ENCODE measurements at places on chromosomes 5 and 9.

DNA sequence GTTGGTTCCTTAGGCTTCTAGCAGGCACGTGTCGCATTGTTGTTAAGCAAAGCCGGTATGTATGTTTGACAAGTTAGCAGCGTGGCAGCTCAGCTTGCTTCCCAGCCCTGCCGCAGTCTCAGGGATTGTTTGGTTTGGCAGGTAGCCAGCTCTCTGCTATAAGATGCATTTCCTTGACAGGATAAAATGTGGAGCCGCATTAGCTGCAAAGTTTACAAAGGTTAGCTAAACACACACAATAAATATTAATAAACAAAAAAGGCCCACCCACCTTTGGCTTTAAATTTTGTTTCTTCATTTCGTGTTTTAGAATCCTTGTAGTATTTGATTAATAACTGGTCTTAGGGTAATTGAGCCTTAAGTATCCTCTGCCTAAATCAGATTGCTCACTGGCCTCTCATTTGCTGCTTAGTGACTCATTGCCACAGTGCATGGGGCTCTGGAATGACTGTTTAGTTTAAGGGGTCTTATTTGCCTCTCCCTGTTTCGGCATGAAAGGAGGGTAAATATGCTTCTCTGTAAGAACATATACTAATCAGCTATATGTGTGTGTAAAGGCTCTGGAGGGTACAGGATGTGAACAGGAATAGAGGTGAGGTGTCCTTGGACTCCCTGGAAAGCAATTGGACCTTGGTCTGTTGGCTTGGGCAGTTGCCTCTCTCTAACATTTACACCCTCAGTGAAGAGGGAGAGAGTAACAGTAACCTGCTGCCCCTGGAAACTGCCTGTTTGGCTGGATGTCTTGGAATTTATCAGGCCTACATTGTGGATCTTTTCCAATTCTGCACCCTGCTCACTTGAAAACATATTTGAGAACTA lies 122.0 kb downstream of the GDNF start:
- peak; percentile 89 for DNase-seq

DNA sequence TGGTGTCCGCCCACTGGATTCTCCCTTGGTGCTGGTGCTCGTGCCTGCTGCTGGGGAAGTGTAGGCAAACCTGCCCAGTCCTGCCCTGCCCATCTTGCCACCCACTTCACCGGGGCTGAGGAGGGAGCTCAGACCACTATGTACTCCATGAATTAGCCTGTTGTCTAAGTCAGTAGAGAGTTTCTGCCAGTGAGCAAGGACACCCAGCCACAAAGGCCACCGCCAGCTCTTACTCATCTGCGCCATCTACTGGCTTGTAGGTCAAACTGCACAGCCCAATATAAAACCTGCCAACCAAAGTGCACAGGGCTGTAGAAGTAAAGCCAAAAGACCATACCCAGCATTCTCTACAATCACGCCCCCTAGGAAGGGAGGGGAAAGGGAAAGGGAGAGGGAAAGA lies 102.3 kb downstream of the GLIS3 start:
- DNase-seq, result no peak

GRCh38 chr5:104213216-104213615 lies 650.6 kb upstream of the NUDT12 start:
- no peak for DNase-seq

- DNase-seq, result no peak
These were observed 6.8 kb upstream of the FXN start for GRCh38 chr9:69028754-69029153.

GRCh38 chr9:107177857-107178256 lies 105.2 kb upstream of the RAD23B start:
- DNase-seq, result no peak

DNA sequence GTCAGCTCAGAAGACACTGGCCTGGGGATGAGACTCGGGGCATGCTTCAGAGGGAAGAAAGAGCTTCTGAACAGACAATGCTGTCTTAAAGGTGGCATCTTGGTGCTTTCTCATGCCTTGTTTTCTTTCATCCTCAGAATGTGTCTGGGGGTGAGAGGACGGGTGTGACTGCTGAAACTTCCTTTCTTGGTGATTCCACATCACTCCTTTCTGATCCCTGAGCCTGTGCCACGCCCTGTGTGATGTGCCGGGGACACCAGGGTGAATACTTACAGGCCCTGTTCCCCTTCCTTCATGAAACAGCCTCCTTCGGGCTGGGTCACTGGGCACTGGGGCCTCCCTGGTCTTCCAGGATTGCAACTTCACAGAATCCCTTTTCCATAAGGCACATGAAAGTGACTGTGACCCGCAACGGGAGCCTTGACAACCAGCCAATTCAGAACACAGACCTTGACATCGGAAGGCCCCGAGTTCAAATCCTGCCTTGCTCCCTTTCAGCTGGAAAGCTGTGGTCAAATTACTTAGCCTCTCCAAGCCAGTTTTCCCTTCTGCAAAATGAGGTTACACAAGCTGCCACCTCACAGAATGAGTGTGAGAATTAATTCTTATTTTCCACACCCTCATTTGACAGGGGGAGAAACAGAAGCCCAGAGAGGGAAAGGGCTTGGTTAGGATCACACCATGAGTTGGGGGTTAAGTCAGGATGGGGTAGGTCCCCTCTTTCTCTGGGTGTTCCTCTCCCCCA lies 44.1 kb upstream of the IL17B start:
- DNase-seq, result no peak

GRCh38 chr5:34498572-34498971 lies 157.6 kb upstream of the RAI14 start:
- DNase-seq, result no peak
